ENCODE measurements at places on chromosomes 5 and 9. TPM values are rescaled to one million over a fixed set of nuclear protein-coding genes. Genes with fewer than 3 reads are reported as not detected.

Gene MARCOL
- total RNA-seq, result not detected

DNA sequence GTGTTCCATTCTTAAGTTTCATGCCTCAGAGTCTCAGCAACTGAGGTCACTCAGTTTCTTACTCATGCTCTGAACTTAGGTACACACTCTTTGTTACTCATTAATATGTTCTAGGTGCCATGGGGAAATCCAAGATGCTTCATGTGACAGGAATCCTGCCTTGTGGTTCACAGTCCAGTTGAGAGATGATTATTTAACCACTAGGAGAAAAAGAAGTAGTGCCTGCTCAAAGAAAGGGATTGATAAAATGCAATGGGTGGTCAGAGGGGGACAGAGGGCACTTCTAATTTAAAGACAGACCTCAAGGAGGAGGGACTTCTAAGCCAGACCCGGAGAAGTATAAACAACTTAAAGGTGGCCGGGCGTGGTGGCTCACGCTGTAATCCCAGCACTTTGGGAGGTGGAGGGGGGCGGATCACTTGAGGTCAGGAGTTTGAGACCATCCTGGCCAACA, 69.0 kb downstream of the UGCG start:
- DNase-seq, result peak; percentile 99

DNA sequence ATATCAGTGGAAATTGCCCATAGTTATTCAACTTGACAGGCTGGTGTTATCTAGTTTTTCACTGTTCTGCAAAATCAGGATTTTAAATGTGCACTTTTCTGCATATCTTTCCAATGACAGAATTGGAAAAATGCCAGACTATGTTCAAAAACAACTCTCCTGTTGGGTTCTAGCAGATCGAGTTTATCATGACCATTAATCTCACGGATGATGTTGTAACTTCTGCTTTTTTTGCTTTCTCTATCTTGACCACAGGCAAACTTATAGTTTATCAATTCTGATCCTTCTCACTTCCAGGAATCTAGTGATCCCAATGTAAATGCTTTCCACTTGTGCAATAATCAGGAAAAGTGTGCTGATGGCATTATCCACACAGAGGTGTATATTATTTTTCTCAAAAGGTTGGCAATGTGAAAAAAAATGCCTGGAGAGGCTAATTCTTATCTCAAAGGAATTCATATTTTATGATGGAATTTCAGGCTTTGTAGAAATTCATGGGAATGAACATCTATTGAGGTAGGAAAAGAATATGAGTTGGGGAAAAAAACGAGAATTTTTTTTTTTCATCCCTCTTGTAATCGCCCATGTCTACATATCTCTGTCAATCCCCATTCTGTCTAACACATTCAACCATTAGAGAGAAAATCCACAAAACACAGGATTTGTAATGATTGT, 73.6 kb upstream of the DAB2 start:
- DNase-seq, result peak; percentile 56

Gene SLC34A3
- total RNA-seq, result not detected

Gene ARHGEF37
- 0.11 TPM for total RNA-seq

GRCh38 chr5:152501294-152501693, 96.2 kb upstream of the NMUR2 start:
- DNase-seq, result no peak

GRCh38 chr9:101400120-101400519, 1.5 kb downstream of the ZNF189 start:
- DNase-seq, result peak; percentile 6

- DNase-seq, result no peak
Measured at GRCh38 chr9:93161786-93162562, 22.0 kb upstream of the WNK2 start.

- DNase-seq, result no peak
Measured at GRCh38 chr9:8633784-8634183, 834.2 kb upstream of the DMAC1 start.

DNA sequence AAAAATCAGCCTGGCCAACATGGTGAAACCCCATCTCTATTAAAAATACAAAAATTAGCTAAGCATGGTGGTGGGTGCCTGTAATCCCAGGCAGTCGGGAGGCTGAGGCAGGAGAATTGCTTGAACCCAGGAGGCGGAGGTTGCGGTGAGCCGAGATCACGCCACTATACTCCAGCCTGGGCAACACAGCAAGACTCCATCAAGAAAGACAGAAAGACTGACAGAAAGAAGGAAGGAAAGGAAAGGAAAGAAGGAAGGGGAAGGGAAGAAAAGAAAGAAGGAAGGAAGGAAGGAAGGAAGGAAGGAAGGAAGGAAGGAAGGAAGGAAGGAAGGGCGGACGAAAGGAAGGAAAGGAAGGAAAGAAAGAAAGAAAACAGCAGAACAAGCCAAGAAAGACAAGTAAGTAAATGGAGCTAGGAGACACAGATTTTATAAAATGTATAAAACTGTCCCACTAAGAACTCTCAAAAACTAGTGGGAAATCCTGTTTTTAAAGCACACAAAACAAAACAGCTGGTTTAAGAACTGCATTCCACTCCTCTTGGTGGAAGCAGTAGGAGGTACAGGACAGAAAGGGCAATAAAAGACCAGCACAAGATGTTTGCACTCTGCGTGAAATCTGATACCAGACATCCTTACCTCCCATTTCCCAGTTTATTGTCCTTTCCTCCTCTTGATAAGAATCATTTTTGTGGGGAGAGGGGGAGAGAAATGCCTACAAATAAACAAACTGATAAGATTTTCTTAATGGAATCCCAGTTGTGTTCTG, 46.7 kb downstream of the MYO10 start:
- peak; percentile 88 for DNase-seq

- no peak for DNase-seq
Measured at GRCh38 chr5:150394131-150394530, 18.6 kb downstream of the CD74 start.

DNA sequence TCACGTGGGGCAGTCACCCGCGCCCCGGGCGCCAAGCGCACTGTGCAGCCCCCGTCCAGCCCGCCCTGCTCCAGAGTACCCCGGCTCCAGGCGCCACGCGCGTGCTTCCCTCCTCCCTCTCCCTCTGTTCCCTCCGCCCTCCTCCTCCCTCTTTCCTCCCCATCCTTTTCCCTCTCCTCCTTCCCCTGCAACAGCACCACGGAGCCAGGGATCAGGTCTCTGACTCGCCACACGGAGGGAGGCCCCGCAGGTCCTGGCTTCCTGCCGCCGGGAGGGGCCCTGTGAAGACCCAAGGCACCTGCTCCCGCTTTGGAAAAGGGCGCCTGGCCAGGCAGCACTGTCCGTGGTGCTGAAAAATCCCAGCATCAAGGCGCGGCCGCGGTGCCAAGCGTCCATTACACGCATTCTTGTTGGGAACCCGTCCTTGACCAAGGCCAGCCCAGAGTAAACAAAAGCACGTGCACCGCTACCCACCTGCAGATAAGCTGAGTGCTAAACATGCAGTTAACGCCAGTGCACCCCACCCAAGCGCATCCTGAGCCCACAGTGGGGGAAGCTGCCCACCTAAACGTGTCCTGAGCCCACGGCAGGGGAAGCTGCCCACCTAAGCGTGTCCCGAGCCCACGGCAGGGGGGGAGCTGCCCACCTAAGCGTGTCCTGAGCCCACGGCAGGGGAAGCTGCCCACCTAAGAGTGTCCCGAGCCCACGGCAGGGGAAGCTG, 21.7 kb downstream of the SLC6A18 start:
- peak; percentile 14 for DNase-seq

- no peak for DNase-seq
Measured at GRCh38 chr9:15116130-15116580, 190.9 kb downstream of the TTC39B start.

- DNase-seq, result no peak
Measured at GRCh38 chr5:73952872-73953271, 326.9 kb downstream of the ARHGEF28 start.

Gene MRPL36
- total RNA-seq, result 51.4 TPM

GRCh38 chr9:21965401-21965951, 28.7 kb downstream of the CDKN2A start:
- no peak for DNase-seq

Gene SNCAIP
- total RNA-seq, result not detected

DNA sequence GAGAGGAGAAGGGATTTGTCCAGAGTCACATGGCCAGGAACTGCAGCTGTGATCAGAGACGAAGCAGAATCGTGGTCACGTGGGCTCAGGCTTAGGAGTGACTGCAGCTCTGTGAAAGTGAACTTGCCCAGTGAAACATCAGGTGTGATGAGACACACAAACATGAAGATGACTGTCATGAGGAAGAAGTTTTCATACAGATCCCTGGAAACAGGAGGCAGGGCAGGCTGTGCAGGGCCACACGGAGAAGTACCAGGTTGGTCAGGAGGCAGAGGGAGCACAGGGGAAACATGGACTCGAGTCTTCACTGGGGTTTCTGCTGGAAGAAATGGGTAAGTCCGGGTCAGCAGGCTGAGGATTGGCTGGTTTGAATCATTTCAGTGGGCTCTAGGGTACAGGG, 64.1 kb downstream of the BARX1 start:
- DNase-seq, result no peak

Gene ZNF484
- 10.1 TPM for total RNA-seq

- peak; percentile 67 for DNase-seq
Measured at GRCh38 chr9:88076286-88077070, 61.8 kb downstream of the SPATA31C2 start.

DNA sequence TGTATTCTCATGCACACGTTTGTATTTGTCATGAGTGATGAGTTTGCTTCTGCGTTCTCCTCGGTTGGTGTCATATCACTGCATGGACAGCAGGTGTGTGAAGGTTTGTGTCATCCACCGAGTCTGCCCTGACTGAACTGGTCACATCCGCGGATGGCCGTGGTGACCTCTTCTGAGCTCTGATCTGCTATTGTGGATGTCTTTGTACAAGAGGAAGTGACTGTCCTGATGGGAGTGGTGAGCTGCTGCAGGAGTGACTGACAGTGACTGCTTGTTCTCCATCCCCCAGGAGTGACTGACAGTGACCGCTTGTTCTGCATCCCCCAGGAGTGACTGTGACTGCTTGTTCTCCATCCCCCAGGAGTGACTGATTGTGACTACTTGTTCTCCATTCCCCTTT, 69.9 kb downstream of the EHMT1 start:
- DNase-seq, result peak; percentile 87

GRCh38 chr5:167639766-167640165, 651.7 kb upstream of the WWC1 start:
- DNase-seq, result peak; percentile 63

GRCh38 chr9:21801683-21802417, 586 bp upstream of the MTAP start:
- peak; percentile 78 for DNase-seq

Gene ALDOB
- total RNA-seq, result not detected

Gene FGF10
- total RNA-seq, result 1.3 TPM

GRCh38 chr5:120518581-120518980, 54.5 kb downstream of the PRR16 start:
- no peak for DNase-seq

DNA sequence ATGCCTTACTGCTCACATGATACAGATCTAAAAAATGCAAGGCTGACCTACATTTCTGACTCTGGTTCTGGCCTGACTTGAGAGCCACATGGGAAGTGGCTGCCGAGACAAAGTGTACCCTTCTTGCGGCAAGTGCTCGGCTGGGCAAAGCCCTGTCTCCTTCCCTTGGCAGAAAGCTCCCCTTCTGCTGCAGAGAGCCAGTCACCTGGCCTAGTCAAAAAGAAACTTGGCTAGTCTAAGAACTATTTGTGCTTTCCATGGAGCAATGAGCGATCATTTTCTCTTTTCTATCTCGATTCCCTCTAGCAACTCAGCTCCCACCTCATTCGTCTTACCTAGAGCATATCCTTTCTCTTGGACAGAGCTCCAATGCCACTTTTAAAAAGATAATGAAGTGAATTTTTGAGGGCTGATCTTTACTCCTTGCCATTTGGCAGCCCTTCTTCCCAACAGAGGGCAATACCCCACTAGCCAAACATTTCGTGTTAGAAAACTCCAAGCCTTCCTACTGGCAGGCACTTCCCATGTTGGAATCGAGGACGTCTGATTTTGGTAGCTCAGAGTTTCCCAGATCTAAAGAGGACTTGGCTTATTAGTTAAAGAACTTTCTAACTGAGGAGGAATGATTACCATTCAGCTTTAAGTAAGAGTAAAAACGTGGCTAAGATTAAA, 108.1 kb upstream of the PRRC1 start:
- DNase-seq, result peak; percentile 50

DNA sequence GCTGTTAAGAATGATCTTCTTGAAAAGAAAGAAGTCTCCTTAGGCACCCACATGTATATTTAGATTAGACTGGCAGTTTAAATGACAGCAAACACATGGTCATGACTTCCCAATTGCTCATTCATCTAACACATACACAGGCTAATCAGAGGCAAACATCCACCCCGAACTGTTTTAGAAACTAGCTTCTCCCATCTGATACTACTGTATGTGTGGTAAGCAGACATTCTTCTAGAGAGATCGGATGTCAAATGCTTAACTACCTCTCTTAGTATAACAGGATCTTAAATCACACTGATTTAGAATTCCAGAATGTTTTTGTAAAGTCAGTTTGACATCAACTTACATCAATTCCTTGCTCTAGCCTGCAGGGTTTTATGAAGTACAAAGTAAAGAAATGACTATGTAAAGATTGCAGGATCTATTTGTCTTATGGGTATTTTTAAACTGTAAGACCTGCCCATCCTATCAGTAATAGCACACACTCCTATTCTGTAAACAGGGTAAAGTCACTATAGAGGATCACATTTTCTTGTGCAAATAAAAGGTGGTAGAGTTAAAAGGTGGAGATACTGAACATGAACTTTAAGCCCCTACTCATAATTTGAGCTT, 239.7 kb downstream of the MLLT3 start:
- DNase-seq, result peak; percentile 81

- DNase-seq, result no peak
Measured at GRCh38 chr9:82109626-82110025, 121.1 kb downstream of the SPATA31D1 start.

Gene FBP2
- total RNA-seq, result not detected

Gene TAF11L10
- total RNA-seq, result not detected

DNA sequence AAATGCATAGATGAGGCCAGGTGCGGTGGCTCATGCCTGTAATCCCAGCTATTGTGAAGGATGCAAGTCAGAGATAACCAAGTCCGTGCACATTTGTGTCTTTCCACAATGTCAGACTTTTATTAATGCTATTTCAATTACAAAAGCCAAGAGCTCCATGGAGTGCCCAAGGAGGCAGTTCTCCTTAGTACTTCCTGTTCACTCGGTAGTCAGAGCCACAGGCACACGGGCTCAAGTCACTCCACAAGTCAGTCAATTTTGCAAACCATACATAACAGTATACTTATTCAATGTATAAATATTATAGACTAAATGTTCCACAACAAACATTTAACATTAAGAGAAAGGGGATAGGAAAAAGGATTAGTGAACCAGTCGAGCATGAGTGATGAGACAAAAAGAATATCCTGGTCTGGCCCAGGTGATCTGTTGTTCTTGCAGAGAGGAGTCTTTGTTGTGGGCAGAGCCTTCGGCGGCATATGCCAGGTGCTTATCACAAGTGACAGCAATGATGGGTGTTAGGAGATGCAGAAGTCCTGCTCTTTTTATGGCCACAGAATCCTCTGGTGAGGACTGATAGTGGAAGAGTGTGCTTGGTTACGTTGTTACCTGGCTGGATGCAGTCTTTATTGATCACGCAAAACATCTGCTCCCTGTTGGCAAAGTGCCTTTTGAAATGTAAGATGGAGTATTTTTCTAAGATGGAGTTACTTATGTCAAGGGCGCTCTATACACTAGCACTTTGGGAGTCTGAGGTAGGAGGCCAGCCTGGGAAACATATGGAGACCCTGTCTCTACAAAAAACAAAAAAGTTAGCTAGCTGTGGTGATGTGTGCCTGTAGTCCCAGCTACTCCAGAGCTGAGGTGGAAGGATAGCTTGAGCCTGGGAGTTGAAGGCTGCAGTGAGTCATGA, 167.0 kb upstream of the FBXL17 start:
- DNase-seq, result no peak

Gene SPATA31D4
- total RNA-seq, result not detected

GRCh38 chr9:19009391-19009965, 23.5 kb downstream of the SAXO1 start:
- DNase-seq, result no peak

Gene GABBR2
- not detected for total RNA-seq

Measured in LHCN-M2 (cell line).